Fibroblast of villous mesenchyme (primary cell): ENCODE measurements at places on chromosomes 1 and 21. TPM values are rescaled to one million over a fixed set of nuclear protein-coding genes. Genes with fewer than 3 reads are reported as not detected.

- DNase-seq, result no peak
These were observed 40.8 kb downstream of the S100A10 start for GRCh38 chr1:151952811-151953210.

GRCh38 chr1:7424352-7424890, 346.7 kb upstream of the VAMP3 start:
- no peak for DNase-seq

GRCh38 chr1:185058110-185058509, 12.8 kb downstream of the RNF2 start:
- DNase-seq, result no peak

The TMEM125 gene
- total RNA-seq, result under 0.01 TPM in 1 of 2 replicates, not detected in the other

GRCh38 chr1:226135059-226135651, 51.4 kb downstream of the ACBD3 start:
- DNase-seq, result no peak

The C1QA gene
- not detected in 2 replicates for total RNA-seq

DNA sequence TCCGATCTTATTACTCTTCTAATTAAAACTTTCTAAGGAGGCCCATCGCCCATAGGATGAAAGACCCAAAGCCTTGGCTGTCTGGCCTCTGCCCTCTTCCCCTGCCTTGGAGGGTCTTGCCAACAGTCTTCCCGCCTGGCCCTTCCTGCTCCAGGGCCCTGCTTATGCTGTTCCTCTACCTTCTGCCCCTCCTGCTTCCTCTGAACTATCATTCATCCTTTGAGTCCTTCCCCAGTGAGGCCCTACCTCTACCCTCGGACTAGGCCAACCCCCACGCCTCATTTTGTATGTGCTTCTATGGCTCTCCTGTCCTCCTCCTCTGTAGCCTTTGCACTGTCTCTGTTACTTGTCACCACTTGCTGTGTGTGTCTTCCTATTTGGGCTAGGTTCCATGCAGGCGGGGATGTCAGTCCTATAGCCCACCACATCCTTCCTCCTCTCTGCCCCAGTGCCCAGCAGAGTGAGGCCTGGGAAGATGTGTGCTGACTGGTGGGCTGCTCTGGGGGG, 5.4 kb downstream of the RUSC1 start:
- DNase-seq, result no peak

- no peak for DNase-seq
These were observed 69.3 kb downstream of the PLXNA2 start for GRCh38 chr1:208174731-208175507.

The SIPA1L2 gene
- total RNA-seq, result 5.6 and 6.1 TPM in 2 replicates

DNA sequence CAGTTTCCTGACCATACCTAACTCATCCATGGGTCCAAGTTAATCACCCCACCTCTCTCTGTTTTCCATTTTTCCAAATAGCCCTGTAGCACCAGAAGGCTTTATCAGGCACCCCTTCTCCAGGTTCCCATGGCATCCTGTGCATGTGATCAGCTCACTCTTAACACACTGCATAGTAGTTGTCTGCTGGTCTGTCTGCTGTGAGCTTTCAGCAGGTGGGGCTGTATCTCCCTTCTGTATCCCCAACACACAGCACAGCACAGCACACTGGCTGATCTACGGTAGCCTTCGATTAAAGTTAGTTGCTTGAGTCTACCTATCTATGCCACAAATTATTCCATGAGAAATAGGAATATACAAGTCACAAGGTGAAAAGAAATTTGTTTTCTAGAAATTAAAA, 54.3 kb upstream of the C1orf198 start:
- peak; percentile 28 for DNase-seq

The SPRR1A gene
- total RNA-seq, result not detected in 2 replicates

The SPATA17 gene
- total RNA-seq, result under 0.01 and 0.86 TPM in 2 replicates

DNA sequence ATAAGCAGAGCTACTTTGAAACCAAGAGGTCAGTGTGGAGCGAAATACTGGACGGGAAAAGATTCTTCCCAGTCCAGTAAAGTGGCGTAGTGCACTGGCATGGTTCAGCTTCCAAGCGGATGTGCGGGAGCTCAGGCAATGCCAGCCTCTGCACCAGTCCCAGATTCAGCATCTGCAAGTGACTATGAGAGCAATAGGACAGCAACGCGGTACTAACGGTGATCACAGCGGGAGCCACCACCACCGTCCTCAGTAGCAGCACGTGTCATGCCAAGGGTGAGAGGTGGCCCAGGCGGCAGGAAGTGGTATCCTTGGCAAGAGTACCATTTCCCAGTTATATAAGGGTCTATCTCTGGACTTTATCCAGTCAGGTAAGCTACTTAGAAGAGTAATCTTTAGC, 17.8 kb downstream of the PLD5 start:
- DNase-seq, result no peak

- DNase-seq, result no peak
These were observed 20.5 kb upstream of the BCL10 start for GRCh38 chr1:85296980-85297379.

DNA sequence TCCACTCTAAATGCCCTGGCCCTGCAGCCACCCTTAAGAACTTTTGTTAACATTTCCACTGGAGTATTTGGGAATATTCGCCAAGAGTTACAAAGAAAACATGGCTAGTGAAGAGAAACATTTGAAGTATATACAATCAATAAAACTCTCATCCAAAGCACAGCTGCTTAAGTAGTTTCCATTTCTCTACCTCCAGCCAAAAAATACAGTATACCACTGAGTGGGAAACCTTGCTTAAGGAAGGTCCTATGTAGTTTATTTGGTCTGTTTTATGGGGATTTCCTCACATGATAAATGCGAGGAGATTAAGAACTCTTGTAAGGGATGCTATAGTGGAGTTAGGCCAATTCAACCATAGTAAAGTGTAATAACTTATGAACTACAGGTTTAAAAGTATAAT, 382.5 kb downstream of the NEGR1 start:
- DNase-seq, result peak; percentile 7

The SUSD4 gene
- under 0.01 TPM in 1 of 2 replicates, not detected in the other for total RNA-seq
